Kidney epithelial cell (primary cell): ENCODE measurements at places on chromosomes 16 and 17. TPM values are rescaled to one million over a fixed set of nuclear protein-coding genes. Genes with fewer than 3 reads are reported as not detected.

Gene ZNF23
- total RNA-seq = 8.0 and 10.1 TPM in 2 replicates

GRCh38 chr16:8936421-8936820 is 27.3 kb downstream of the USP7 start:
- peak; percentile 48 for DNase-seq

DNA sequence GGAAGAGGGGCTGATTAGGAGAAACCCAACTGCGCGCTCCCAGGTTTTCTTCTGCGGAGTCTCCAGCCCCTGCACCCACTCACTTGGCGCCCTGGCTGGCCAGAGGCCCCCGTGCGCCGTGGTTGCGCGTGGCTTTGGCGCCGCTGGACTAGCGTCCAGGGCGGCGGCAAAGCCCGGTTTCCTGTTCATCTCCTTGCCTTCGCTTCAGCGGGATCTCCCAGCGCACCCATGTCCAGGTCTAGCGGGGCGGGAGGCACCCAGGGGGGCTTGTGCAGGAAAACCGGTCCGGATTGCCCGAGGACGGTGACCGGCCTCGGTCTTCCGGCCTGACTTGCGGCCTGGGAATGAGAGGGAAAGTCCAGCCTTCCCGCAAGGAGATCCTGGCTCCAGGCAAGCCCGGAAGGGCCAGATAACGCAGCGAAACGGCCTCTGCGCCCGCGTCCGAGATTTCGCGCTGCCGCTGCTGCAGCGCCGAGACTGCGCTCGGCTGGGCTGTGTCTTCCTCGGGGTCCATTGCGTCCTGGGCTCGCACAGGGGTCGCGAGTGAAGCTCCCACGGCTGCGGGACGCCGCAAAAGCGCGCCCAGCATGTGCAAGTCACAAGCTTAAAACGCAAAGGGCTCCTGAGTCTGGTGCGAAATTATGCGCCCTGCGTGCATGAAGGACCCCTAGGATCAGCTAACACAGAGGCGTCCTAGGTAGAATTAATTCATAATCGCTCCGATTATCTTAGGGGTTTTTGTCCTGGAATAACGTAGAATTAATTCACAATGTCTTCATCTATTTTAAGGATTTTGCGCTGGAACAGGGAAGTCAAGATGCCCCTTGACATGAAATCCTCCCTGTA is 5.7 kb downstream of the FOXF1 start:
- DNase-seq = no peak

GRCh38 chr16:86075839-86076440 is 177.0 kb downstream of the IRF8 start:
- no peak for DNase-seq

- DNase-seq = no peak
These were observed 559.8 kb downstream of the WWOX start for GRCh38 chr16:78659216-78659615.

GRCh38 chr17:50365165-50365564 is 7.8 kb downstream of the MRPL27 start:
- DNase-seq = no peak

- no peak for DNase-seq
These were observed 14.7 kb downstream of the TBX2 start for GRCh38 chr17:61414141-61414935.

Gene KRTAP4-5
- total RNA-seq = not detected in 2 replicates

Gene ZNF778
- total RNA-seq = 7.3 and 17.7 TPM in 2 replicates

GRCh38 chr17:5864741-5865657 is 205.2 kb upstream of the WSCD1 start:
- DNase-seq = no peak

- DNase-seq = no peak
These were observed 16.2 kb downstream of the ZNF276 start for GRCh38 chr16:89737341-89738071.

Gene GLP2R
- 0.25 and 0.48 TPM in 2 replicates for total RNA-seq

DNA sequence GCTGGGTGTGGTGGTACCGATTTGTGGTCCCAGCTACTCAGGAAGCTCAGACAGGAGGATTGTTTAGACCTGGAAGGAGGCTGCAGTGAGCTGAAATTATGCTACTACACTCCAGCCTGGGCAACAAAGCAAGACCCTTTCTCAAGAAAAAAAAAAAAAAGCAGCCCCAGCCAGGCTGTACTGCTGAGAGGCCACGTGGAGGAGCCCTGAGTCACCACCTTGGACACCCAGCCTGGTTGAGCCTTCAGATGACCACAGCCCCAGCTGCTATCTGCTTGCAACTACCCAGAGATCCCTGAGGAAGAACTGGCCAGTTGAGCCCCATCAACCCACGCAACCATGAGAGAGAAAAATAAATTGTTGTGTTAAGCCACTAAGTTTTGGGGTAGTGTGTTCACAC is 23.6 kb upstream of the GPRC5C start:
- DNase-seq = no peak

Gene TMEM204
- 1.2 and 4.0 TPM in 2 replicates for total RNA-seq

Gene TMEM114
- total RNA-seq = not detected in 2 replicates

Gene MYL11
- total RNA-seq = not detected in 2 replicates

- no peak for DNase-seq
These were observed 426.6 kb upstream of the CDH11 start for GRCh38 chr16:65548470-65548869.

GRCh38 chr16:9566099-9566498 is 474.7 kb downstream of the HAPSTR1 start:
- DNase-seq = no peak

DNA sequence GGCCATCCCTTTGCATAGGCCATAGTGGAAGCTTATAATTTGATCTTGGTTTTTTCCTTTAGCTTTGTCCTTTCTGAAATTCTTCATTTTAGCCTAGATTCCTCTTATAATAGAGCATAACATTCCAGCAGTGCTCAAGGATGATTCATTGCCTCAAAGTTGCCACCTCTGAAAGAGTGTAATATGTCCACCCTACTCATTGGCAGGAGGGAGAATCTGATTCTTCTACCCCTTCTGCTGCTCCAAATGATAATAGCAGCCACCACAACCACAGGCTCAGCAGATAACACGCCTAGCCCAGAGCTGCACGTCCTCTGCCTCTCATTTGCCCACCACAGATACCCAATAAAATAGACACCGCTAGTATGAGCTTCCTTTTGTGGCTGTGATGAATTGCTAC is 337.4 kb upstream of the HSBP1 start:
- DNase-seq = no peak

Gene MPHOSPH6
- 33.7 and 37.1 TPM in 2 replicates for total RNA-seq

Gene QRICH2
- 3.3 and 6.0 TPM in 2 replicates for total RNA-seq

GRCh38 chr16:23966597-23967394 is 131.0 kb downstream of the PRKCB start:
- DNase-seq = no peak

Gene SLC35G6
- not detected in 2 replicates for total RNA-seq

DNA sequence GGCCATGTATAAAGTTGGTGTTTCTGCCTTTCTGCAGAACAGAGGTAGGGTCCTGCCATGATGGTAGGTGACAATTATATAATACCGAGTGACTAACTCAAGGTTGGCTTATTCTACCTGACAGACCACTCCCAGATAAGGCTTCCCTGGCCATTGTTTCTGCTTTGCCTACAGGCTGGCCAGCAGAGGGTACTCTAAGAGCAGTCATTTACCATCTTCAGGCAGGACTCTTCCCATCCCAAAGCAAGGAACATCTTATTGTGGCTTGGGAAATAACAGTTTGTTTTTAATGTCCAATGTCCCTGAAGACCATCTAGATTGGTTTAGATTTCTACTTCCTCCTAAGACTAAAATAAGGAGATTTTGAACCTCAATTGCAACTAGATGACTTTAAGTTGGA is 74.1 kb downstream of the SNX11 start:
- no peak for DNase-seq

GRCh38 chr16:4380119-4381063 is 8.7 kb downstream of the VASN start:
- no peak for DNase-seq

DNA sequence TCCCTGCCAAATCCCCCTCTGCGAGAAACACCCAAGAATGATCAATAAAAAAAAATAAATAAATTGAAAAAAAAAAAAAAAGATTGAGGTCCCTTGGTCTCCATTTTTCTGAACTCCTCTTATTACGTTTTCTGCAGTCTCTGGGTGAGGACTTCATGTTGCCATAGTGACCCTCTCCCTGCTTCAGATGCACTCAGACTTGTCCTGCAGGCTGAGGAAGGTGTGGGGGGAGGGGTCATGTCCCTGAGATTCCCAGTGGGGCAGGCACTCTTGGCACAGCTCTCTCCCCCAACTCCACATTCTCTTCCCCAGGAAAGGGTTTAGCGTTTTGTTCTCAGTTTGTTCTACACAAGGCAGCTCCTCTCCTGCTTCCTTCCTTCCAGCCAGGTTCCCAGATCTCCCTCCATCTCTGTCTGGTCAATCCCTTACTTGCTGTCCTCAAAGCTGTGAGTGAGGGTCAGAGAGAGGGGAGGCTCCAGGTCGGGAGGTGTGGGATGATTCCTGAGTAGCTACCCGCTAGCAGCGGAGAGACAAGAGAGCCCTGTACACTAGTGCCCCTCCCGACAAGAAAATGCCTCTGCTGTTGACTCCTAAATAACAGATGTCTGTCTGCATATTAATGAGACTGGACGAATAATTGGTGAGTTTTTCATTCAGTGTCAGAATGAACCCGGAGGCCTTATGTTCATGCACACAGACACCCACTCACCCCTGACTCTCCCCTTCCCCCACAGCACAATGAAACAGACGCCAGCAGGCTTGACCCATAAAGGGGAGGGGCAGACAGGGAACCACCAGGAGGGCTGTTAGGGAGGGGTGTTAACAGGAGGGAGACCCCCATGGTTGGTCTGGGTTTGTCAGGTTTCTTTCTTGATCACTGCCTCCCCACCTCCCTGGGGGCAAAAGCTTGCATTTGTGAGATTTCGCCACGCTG is 9.2 kb downstream of the RND2 start:
- DNase-seq = no peak

DNA sequence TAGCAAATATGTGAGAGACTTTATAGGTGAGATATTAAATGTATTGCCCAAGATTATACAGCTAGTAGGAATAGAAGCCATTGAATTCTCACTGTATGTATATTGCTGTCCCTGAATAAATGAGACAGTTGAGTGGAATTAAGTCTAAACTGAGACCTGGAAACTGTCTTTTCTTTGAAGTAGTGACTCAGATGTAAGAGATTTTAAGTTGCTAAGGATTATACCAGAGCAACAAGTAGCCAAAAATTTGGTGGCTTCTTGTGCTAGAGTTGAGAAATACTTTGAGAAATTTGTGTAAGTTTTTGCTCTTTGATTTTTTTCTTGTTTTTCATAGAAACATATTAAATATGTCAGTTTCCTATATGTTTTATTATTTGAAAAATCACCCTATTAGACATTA is 58.7 kb downstream of the TANC2 start:
- no peak for DNase-seq

DNA sequence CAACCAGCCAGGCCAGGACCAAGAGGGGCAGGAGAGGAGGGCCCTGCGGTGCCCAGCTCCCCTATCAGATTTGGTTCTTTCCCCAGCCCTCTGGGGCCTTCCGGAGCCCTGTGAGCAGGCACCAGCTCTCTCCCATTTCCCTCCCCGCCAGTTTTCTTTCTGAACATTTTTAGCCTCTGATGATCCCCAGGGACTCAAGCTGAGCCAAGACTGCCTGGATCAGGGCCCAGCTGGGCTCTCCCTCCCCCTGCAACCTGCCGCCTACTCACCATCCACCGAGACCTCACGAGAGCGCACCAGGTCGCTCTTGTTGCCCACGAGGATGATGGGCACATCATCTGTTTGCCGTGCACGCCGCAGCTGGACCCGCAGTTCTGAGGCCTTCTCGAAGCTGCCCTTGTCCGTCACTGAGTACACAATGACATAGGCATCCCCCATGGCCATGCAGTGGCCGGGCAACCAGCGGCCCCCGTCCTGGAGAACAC is 2.0 kb downstream of the RRAD start:
- DNase-seq = no peak

GRCh38 chr16:68902003-68902968 is 59.0 kb downstream of the TANGO6 start:
- peak; percentile 12 for DNase-seq

Gene CD300A
- not detected in 2 replicates for total RNA-seq

Gene ADAM11
- 0.21 and 1.6 TPM in 2 replicates for total RNA-seq

DNA sequence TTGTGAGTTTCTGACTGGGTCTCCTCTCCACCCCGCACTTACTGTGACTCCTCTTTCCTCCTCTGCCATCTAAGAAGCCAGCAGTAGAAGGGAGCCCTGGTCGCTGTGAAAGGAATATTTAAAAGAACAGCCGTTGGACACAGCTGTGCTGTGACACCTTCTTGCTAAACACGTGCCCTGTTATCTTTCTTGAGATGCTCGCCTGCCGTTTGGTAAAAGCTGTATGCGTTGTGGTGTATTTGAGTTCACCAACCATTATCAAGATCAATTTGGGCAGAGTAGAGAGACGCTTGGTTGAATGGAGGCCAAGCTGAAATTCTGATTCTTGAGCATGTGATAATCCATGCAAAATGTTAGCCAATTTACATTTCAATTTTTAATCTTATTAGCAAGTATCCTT is 3.8 kb downstream of the GID4 start:
- DNase-seq = no peak

Gene KRT9
- not detected in 2 replicates for total RNA-seq

Gene ZNF423
- 3.6 and 5.5 TPM in 2 replicates for total RNA-seq

- no peak for DNase-seq
These were observed 125.8 kb downstream of the ANKRD11 start for GRCh38 chr16:89364606-89365005.

- DNase-seq = no peak
These were observed 30.2 kb upstream of the FAAP100 start for GRCh38 chr17:81582341-81582740.

Gene KRT13
- 0.96 TPM in 1 of 2 replicates, not detected in the other for total RNA-seq

- no peak for DNase-seq
These were observed 101.4 kb upstream of the XYLT1 start for GRCh38 chr16:17572145-17572544.

GRCh38 chr16:57720142-57720575 is 15.4 kb upstream of the KATNB1 start:
- no peak for DNase-seq

DNA sequence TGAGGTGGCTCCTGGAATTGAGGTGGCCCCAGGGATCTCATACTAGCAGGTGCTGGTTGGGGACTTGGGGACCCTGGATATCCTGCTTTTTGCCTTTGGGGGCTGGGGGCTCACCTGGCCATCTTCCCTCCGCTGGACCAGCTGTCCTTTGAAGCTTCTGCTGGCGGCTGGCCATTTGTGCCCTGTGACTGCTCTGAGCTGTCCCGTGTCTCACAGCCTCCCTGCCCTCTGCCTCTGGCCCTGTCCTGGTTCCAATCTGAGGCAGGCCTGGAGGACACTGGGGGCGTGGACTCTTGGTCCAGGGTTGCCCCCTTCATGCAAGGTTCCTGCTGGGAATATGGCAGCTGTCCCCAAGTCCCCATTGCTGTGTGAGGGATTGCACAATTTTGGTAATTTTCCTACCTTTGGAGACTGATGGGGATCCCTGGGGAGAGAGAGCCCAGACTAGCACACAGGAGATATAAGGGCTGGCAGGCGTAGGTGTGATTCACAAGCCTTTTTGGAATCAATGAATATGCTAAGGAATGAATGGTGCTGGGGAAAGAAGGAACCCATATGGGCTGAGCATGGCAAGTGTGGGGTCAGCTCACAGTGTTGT is 19.2 kb downstream of the ADCY7 start:
- no peak for DNase-seq

- DNase-seq = no peak
These were observed 29.7 kb downstream of the CMC2 start for GRCh38 chr16:80976946-80977345.

GRCh38 chr16:68590201-68590994 is 51.3 kb downstream of the ZFP90 start:
- no peak for DNase-seq
